ENCODE measurements at places on chromosomes 7 and 10.

DNA sequence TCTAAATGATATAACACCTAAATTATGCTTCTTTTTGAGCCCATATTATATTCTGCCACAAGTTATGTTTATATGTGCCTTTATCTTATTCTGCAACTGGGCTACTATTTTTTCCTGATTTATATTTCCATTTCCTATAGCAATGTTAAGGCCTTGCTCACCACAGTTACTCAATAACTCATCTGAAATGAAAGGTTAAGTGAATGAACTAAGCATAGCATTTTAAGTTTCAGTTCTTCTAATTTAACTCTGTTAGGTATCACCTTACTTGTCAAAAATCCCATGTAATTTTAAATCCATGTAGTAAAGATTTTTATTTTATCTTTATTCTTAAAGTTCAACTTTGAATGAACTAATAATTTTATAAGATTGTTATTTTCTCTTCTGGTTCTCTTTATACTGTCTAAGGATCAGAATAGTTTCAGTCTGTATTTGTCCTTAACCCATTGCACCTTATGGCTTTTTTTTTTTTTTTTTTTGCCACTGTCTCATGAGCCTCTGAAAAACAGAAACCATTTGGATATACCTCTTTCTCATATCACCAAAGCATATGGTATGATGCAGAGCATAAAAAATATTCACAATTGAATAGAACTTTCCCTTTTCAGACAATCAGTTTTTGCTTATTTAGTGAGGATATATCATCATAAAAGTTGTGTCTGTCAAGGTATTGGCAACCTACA is 301.8 kb upstream of the ZWINT start:
- DNase-seq = no peak

GRCh38 chr7:602341-603141 is 82.9 kb upstream of the PDGFA start:
- no peak for DNase-seq

GRCh38 chr10:992467-992866 is 4.2 kb downstream of the GTPBP4 start:
- DNase-seq = no peak

DNA sequence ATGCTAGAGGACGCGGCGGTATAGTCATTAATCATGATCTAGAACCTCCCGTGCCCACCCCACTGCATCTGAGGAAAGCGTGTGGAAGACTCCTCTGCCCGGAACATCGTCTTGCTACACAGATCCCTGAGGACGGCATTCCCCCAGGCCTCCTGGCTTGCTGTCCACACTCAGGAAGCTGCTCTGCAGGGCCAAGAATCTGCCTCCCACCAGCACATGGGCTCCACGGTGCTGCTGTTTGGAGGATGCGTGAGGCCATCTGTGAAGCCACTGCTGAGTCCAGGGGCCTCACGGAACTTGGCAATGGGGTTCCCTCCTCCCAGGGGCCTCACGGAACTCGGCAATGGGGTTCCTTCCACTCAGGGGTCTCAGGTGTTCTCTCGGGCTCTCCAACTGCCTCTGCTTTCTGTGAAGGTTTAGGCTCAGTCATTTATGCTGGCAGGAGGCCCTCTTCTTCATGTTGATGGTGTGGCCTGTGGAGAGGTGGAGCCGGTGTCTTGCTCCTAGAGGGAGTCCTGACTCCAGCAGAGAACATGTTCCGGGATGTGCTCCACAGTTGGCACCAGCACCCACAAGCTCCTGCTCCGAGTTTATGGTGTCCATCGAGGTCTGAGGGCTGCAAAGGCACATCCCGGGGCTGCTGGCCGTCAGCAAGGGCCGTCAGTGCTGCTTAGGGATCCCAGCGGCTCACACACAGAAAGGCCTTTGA is 273.3 kb downstream of the DNAJB6 start:
- no peak for DNase-seq

DNA sequence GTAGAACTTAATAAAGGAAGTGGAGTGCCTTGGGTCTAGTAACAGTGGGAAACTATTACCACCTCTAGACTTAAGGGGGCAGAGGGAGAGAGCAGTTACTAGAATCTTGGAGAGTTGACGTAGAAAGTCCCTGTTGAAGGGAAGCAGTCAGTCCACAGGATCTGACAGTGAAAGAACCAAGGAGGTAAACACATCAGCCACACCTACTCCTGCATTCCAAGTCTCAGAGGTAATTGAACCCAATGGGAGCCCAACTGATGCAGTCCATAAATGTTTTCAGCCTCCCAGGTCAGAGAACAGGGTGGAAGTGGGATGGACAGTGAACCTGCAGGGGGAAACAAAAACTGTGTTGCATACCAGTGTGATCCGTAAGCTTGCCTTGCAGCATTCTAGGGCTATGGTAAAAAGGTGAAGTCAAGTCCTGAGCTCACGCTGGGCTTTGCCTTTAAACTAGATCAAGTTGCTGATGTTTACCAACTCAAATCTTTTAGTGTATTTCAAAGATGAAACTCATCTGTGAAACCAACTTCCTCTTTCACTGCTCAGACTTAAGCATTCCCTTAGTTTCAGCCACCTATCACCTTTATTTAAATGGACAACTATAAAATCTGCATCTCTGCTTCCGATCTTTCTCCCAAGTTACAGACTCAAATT is 57.2 kb downstream of the SLC16A12 start:
- no peak for DNase-seq

GRCh38 chr7:136869001-136869961 is 829 bp downstream of the CHRM2 start:
- DNase-seq = no peak

DNA sequence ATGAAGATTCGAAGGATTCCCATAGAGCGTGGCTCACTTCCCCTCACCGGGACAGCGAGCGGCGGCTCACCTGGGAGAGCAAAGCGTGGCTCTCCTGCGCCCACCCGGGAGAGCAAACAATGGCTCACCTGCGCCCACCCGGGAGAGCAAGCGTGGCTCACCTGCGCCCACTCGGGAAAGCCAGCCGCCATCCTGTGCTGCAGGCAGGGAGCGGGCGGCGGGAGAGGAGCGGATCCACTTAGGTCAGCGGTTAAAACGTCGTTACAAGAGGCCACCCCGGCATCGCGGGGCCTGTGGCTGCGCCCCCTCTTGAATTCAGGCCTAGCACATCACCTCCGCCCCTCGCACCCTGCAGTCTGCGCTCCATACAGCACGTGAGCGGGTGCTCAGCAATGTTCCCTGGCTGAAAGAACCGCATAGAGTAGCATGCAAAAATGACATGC is 461 bp upstream of the FIGNL1 start:
- peak; percentile 52 for DNase-seq

- no peak for DNase-seq
Observed at GRCh38 chr7:26531926-26532325, 240.3 kb downstream of the SNX10 start.

DNA sequence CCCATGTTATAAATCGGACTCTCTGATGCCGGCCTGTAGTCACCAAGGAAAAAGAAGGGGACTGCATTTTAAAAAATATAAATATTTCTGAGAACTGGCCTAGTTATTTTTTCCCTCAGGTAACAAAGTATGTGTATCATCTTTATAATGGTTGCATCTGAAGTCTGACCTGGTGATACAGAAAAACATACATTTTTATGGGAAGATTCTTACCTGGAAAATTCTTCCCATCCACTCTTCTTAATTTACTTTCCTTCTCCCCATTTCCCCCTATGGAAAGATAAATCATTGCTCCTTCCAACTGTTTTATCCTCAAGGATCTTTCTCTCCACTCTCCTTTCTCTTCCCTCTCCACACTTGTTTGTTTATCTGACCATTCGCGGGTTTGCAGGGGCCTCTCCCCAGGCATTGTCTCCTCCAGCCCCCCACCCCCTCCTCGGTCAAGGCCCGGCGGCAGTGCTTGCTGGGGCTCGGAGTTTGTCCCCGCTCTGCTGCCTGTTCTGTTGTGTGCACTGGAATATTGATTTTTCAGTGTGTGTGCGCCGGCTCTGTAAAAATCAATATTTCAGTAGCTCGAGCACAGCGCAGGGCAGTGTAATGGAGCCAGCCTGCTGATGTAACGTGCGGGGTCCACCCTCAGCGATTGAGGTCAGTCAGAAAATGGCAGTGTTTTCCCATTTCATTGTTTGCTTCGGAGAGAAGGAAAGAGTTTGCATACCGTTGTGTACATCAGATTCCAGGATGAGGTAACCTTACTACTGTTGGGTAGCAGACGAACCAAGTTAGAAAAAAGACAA is 199.5 kb upstream of the NFE2L3 start:
- no peak for DNase-seq

GRCh38 chr7:75048435-75049379 is 24.9 kb downstream of the RCC1L start:
- no peak for DNase-seq

- no peak for DNase-seq
Observed at GRCh38 chr7:105693576-105693975, 112.3 kb upstream of the EFCAB10 start.

- no peak for DNase-seq
Observed at GRCh38 chr7:36490419-36490830, 100.8 kb downstream of the ANLN start.

GRCh38 chr10:110498087-110498981 is 627 bp downstream of the DUSP5 start:
- peak; percentile 73 for DNase-seq

- no peak for DNase-seq
Observed at GRCh38 chr10:86954681-86955500, 2.5 kb downstream of the MMRN2 start.

DNA sequence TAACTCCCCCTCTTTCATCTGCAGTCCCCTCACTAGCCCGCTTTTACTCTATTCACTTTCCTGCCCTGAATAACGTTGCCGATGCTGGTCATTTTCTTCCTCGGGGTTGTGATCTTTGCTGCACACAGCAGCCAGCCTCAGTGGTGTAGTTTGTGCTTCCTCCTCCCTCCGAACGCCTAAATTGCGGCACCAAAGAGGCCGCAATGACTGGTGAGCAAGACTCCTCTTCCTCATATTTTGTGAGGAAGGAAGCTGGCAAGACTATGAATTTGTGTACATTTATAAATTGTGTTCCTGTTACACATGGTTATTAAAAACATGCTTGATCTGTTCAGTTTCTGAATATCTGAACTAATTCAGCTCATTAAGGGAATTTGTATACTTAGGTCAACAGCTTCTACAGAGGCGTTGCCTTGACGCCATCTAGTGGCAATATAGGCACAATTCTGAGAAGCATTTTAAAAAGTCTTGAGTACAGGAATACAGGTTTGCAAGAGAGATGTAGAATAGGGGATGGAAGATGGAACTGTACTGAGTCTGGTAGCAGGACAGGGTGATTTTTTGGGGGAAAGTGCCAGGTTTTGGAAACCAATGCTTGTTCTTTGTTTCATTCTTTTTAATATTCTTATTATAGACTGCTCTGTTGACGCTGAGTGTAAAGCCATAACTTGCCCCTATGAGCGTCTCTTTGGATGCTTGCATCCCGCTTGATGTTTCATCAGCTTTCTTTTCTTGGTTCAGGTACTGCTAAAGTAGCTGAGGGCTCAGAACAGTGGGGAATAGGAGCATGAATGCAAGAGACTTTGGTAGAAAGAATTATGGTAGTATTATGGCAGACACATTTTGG is 4.1 kb upstream of the TAS2R5 start:
- DNase-seq = no peak

DNA sequence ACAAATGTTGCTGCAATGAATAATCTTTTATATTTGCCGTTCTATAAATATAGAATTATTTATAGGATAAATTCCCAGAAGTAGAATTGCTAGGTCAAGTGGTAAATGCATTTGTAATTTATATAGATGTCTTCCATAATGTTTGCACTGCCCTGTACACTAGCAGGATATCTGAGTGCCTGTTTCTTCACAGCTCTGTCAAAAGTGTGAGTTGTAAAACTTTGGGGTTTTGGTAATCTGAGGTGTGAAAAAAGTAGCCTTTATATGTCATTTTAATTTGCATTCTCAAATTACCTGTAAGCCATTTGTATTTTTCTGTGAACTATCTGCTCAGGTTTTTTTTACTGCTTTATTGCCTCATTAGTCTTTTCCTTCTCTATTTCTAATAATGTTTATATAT is 271.2 kb downstream of the NEBL start:
- no peak for DNase-seq

DNA sequence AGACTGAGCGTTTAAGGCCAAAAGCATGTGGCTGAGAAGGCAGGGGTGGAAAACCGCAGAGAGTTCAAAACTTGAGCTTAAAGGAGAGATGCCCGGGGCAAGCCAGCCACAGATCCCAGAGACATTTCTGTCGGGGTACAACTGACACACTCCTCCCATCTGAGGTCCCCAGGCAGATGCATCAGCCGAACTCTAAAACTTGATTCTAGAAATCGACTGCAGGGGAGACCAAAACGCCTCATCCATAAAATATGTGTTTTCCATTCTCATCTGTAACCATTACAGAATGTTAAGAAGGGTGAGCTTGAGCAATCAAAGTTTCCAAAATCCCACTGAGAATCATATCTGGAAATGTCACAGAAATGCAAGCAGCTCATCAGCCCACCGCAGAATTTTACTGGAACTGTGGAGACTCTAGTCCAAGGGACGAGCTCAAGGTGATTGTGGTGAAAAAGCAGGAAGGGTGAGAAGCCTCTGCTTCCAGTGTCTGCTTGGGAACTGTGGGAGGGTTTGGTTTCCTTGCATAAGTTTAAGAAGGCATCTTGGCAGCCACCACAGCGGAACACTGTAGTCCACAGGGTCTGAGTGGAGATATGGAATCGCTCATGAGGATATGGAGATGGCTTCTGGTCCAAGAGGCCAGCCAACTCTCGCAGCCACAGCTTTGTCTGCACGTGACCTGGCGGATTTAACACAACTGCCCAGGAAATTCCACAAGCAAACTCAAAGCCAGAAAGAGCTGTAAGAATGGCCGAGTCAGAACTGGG is 249.2 kb downstream of the SFMBT2 start:
- no peak for DNase-seq

- no peak for DNase-seq
Observed at GRCh38 chr7:113963356-113963755, 44.5 kb upstream of the PPP1R3A start.

DNA sequence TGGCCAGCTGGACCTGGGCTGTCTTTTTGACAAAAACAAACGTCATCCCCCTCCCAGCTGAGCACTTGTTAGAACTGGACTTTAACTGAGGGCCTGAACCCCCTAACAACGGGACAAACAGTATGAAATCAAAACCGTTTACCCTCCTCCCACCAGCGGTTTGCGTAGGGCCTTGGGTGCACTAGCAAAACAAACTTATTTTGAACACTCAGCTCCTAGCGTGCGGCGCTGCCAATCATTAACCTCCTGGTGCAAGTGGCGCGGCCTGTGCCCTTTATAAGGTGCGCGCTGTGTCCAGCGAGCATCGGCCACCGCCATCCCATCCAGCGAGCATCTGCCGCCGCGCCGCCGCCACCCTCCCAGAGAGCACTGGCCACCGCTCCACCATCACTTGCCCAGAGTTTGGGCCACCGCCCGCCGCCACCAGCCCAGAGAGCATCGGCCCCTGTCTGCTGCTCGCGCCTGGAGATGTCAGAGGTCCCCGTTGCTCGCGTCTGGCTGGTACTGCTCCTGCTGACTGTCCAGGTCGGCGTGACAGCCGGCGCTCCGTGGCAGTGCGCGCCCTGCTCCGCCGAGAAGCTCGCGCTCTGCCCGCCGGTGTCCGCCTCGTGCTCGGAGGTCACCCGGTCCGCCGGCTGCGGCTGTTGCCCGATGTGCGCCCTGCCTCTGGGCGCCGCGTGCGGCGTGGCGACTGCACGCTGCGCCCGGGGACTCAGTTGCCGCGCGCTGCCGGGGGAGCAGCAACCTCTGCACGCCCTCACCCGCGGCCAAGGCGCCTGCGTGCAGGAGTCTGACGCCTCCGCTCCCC is at the start of gene IGFBP1:
Gene IGFBP1, plus strand, starts transcription at position 304 of the 808 bp plus-strand sequence. Its CDS starts 165 bp downstream, at position 469.
- DNase-seq = no peak

All from activated naive CD4-positive, alpha-beta T cell treated with anti-CD3 and anti-CD28 coated beads, Interleukin-2, amount 50 U/mL, for 16 hours (primary cell).